Hippocampal formation (tissue), 2 donors: ENCODE measurements at places on chromosomes 6 and 20.

- no peak for DNase-seq
Measured at GRCh38 chr20:11686195-11686594, 231.5 kb upstream of the BTBD3 start.

DNA sequence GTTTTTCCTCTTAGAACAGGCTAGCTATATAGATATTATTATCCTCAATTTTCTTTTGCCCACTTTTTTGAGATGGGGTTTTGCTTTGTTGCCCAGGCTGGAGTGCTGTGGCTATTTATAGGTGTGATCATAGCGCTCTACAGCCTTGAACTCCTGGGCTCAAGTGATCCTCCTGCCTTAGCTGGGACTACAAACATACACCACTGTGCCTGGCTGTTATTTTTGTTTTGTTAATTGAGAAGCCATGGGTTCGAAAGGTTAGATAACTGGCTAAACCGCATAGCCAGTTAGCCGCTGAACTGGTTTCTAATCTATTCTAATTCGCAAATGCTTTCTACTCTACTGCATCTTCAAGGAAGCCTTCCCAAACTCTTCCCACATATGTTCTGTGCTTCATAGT is 425.8 kb downstream of the CDKAL1 start:
- DNase-seq, result no peak

- DNase-seq, result no peak
Measured at GRCh38 chr6:91718198-91718597, 1131.3 kb upstream of the MAP3K7 start.

GRCh38 chr6:134495203-134495889 is 177.4 kb upstream of the SGK1 start:
- no peak for DNase-seq

- DNase-seq, result no peak
Measured at GRCh38 chr6:165200178-165200577, 109.2 kb downstream of the C6orf118 start.

GRCh38 chr6:167558246-167559177 is 233.6 kb downstream of the TTLL2 start:
- DNase-seq, result no peak

- no peak for DNase-seq
Measured at GRCh38 chr6:74568861-74569260, 637.0 kb downstream of the COL12A1 start.

- DNase-seq, result no peak
Measured at GRCh38 chr6:133359256-133359655, 118.1 kb downstream of the EYA4 start.

DNA sequence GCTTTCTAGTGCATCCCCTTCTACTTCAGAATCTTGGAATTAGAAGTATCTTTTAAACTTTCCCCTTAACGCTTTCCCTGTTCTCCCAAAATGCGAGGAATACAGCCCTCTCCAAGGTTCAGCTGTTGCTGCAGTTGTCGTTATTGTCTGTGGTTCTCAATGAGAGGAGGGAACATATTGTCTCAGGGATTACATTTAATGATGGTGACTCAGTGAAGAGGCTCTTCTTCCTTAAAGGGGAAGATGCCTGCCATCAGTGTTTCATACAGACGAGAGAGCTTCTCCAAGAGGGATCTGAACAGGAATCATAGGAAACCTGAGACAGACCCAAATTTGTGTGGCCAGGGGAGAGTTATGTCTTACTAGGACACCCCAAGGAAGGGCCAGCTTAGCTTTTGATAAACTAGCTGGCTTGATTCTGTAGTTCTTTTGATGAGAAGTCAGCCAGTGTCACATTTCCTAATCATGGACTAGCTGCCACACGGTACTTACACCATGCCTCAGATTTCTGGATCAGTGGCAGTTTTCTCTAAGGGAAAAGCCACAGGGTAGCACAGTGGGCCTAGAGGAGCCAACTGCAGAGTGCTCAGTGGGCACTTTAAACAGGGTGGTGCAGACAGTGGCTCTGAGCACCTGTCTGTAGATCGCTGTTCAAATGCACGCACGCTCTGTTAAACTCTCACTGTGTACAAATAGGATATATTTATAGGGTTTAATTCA is 59.7 kb upstream of the TMEM181 start:
- no peak for DNase-seq

GRCh38 chr6:167226791-167227190 is 64.3 kb upstream of the UNC93A start:
- no peak for DNase-seq
